ENCODE measurements at places on chromosomes 11 and 22.
A peak's percentile ranks its signal among the peaks of the same experiment; 100 is the strongest.

DNA sequence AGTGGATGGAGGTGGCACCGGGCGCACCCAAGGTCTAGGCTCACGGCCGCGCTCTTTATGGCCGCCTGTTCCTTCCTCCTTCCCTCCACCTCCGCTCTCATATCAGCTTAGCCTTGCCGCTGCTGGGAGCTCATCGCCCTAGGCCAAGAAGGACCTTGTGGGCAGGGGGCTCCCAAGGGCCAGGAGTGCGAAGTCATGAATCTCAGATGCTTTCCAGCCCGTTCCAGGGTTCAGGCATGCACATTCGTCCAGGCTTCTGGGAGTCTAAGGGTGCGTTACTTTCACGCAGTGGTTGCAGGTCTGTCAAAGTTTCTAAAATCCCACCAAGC, 4.1 kb upstream of the GALR3 start:
- DNase-seq = no peak

GRCh38 chr22:29704528-29705285, 15.1 kb upstream of the CABP7 start:
- no peak for DNase-seq

- DNase-seq = no peak
Observed at GRCh38 chr11:15519911-15520310, 405.2 kb downstream of the INSC start.

- DNase-seq = no peak
Observed at GRCh38 chr11:71574418-71574817, 8.3 kb downstream of the KRTAP5-11 start.

- no peak for DNase-seq
Observed at GRCh38 chr22:31425331-31426050, 26.1 kb downstream of the DRG1 start.

- no peak for DNase-seq
Observed at GRCh38 chr22:38204784-38205183, 3.0 kb downstream of the MAFF start.

DNA sequence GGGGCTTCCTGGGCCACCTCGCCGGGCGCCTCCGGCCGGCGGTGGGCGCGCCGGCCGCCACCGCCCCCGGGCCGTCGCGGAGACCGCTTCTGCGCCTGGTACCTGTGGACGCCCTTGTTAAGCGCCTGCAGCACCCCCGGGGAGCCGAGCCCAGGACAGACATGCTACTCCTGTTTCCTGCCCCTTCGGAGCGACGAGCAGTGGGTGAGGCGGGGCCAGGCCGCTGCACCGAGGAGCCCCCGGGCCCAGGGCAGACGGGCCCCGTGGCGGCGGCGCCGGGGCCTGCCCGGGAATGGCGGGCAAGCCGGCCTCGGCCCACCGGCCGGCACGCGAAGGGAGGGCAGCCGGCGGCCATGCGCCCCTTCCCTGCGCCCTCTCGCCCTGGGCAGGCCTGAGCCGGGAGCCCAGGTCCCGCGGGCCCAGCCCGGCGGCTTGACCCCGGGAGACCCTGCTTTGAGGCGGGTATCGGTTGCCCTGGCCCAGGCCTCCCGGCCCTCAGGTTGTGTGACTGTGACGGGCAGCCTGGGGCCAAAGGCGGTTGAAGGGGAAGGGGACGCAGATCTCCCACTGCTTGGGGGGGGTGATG, 789 bp upstream of the KDM2A start:
- DNase-seq = peak; percentile 44

GRCh38 chr22:30183861-30184278, 62.7 kb downstream of the LIF start:
- DNase-seq = no peak
